HT1080 (cell line): ENCODE measurements at places on chromosomes 4 and X. TPM values are rescaled to one million over a fixed set of nuclear protein-coding genes. Genes with fewer than 3 reads are reported as not detected.

DNA sequence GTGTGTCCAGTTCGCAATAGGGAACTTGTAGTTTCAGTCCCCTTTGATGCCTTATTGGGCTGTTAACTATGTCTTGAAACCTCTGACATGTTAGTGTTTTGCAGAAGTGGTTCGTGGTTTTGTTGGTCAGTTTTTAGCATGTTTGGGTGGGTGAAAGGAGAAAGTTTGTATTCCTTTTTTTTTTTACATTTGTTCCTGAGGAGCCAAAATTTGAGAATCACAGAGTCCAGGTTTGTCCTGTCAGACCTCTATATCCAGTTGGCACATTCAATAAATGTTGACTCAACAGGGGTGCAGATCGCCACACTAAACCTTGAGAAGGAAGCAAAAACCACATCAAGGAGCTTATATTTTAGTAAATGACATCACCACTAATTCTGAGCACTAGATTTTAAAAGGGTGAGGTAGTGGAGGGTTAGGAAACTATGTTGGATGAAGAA, 26.2 kb downstream of the DLG3 start:
- DNase-seq: no peak

DNA sequence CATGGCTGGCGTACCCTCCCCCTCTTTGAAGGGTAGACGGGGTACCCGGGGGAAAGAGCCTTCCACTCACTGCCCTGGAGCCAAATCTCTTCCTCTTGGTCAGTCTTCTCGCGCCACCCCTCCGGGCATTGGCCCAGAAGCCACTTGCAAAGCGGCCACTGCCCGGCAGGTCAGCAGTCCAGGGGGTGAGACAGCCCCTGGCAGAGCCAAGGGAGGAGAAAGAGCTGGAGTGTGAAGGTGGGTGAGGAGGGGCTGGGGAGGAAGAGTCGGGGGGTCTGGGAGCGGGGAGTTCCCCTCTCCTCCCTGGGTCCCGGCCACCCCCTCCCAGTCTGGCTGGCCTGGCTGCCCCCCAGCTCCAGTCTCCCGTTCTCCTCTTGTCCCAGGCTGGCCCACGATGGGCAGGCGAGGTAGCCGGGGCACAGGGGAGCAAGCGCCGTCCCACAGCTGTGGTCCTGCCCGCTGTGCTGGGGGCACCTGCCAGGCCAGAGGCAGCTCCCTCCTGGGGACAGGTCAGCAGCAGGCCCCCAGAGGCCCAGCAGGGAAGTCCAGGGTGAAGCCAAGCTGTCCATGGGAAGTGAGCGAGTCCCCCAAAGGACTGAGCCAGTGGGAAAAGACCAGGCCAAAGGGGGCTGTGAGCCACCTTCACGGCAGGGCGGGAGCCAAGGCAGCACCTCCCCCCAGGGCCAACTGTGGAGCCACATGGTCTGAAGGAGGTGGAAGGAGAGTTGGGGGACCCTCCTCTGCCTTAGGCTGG, 21.6 kb upstream of the DUSP9 start:
- DNase-seq: no peak

GRCh38 chr4:27040356-27040755, 179.7 kb downstream of the STIM2 start:
- no peak for DNase-seq

DNA sequence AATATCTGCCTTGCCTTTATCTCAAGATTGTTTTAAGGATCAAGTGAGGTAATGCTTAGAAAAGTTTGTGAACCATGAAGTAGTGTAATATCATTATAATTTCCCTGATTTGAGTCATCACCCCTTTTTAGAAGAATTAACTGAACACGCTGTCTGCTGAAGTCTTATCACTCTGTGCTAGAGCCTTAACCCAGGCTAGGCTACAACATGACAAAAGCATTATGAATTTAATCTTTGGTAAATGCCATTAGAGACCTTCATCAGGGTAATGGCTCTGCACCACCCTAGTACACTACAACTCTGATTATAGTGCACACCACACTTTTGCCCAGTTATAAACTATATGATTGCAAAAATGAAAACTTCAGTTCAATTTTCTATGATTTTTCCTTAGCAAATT, 118.3 kb downstream of the ADGRL3 start:
- DNase-seq: no peak

GRCh38 chrX:17285983-17286382, 89.0 kb upstream of the NHS start:
- no peak for DNase-seq

GRCh38 chr4:111070390-111070789, 447.5 kb upstream of the PITX2 start:
- no peak for DNase-seq

DNA sequence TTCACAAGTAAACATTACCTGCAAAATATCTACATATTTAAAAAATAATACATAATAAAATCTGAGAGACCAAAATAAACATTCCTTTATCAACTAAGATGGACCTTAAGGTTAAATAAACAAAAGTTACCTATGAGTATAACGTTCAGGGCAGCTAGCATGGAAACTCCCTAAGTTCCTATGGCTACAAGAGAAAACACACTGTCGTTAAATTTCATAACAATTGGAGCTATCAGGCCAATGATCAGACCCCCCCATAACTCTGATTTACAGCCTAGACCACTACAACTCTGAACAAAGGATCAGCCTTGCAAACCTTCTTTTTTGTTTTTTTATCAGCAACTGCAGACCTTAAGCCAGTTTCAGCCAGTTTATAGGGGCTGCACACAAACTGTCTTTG, 1418.4 kb downstream of the PCDH18 start:
- no peak for DNase-seq

- DNase-seq: peak; percentile 25
Observed at GRCh38 chr4:95835672-95836071, 4.2 kb upstream of the PDHA2 start.

DNA sequence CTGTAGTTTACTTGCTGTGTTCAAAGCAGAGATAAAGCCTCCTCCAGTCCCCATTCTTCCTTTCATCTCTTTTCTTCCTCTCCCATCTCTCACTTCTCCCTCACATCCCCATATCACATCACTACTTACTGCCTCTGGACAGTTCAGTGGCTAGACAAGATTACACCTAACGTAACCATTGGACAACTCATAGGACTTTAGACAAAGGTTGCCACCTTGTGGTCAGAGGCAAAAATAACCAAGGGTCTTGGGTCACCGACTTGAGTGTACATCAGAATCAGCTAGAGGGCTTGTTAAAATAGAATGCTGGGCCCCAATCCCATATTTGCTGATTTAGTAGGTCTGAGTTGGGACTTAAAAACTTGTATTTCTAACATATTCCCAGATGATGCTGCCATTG, 109.3 kb upstream of the DGKK start:
- DNase-seq: peak; percentile 38

DNA sequence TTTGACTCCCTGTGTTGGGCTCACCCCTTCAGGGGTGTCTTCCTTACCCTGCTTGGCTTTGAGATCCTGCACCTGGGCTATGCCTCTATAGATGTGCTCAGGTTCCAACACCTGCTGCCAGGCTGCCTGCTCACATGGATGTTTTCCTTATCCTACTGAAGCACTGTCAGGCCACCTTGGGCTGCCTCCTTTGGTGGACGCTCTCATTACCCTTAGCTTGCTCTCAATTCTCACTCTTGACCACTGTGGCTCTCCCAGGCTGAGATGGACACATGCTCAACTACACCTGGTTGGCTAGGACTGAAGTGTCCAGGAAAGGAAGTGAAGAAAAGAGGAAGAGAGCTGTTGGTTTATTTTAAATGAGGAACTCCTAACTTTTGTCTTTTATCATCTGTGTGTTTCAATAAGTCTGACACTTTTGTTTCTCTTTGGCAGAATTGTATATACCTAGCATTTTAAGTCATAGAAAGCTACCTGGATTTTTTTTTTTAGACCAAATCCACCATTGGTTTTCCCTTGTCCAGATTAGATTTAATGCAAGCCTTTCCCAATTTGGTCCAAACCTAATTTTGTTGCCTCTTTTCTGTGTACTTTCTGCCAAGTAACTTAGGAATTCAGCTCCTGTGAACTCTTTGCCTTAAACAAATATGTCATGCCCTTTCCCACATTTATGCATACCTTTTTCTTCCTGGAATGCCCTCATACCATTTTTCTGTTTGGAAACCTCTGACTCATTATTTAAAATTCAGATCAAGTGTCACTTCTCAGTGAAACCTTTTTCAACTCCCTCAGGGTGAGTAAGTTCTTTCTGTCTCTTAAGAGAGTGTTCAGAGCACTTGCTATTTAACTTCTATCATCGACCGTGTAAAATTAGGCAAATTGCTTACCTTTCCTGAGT, 175.8 kb downstream of the GC start:
- peak; percentile 85 for DNase-seq

GRCh38 chr4:110826656-110827055, 203.8 kb upstream of the PITX2 start:
- no peak for DNase-seq

DNA sequence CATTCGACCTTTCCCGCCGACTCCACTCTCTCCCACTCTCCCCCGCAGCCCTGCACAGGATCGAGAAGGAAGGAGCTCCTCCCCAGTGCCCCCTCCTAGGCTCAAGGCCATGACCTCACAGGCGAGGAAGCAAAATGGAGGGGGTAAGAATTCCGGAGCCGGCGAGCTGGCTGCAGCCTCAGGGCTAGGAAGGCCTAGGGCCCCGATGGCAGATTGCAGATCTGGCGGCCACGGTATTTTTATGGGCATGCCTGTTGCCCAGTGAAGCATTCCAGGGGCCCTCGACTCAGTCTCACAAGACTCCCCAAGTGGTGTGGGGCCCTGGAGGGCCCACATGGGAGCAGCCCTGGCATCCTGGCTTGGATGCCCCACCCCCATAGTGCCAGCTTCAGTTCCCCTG, 942 bp upstream of the L1CAM start:
- no peak for DNase-seq

The SPANXA2 gene
- total RNA-seq: 0.23 and 0.34 TPM in 2 replicates

The C4orf46 gene
- total RNA-seq: 16.1 and 22.6 TPM in 2 replicates

The SPANXN3 gene
- total RNA-seq: 1.1 and 2.4 TPM in 2 replicates

The CT45A7 gene
- not detected in 2 replicates for total RNA-seq

The ATP6AP2 gene
- 35.6 and 36.4 TPM in 2 replicates for total RNA-seq

The FANCB gene
- total RNA-seq: 6.3 and 6.7 TPM in 2 replicates

The TMEM31 gene
- not detected in 2 replicates for total RNA-seq
